Activated T-helper 1 cell treated with Interleukin-2 at 50 U/mL for 16 hours (primary cell): ENCODE measurements at places on chromosomes 1 and 21.

DNA sequence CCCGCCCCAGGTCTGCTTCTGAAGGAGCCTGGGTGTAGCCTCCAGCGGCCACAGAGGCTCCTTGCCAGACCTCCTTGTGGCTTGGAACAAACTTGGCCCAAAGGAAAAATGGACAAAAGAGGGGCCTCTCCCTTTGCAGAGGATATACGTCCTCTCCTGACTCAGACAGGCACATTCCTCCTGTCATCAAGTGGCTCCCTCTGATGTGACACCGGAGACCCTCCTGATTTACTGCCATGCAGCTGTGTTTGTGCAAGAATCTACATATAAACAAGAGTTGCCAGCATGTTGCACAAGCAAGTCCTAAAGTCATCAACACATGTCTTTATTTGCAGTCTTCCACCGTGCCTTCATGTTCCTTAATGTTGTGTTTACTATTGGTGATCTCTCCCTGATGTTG lies 54.1 kb upstream of the F3 start:
- DNase-seq: no peak

DNA sequence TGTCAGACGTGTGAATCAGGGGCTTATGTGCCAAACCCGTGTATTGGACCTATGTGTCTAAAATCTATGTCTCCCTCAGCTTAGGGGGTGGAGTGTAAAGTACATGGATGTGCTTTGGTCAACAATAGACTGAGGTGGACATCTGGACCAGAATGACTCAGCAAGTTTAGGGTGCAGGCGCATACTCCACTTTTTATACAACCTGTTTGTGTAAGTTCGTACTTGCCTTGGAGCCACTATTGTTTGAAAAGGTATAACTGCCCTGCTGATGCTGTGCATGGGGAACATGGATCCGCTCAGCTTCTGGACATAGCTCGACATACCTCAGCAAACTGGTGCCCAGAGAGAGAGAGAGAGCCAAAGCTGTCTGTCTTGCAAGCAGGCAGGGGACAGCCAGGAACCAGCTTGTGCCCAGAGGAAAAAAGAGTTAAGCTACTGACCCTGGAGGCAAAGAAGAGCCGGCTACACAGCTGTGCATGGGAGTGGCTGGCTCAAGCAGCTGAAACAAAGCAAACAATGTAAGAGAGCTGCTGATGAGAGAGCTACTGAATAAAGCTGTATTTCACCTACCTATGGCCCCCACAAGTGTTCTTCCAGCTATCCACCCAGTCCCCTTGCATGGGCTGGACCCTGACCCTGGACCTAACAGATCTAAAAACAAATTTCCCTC lies 41.2 kb downstream of the GJA5 start:
- no peak for DNase-seq

- no peak for DNase-seq
These were observed 135.6 kb downstream of the CYYR1 start for GRCh38 chr21:26437326-26438009.

- no peak for DNase-seq
These were observed 8.8 kb upstream of the ID3 start for GRCh38 chr1:23567996-23568607.

- no peak for DNase-seq
These were observed 15.8 kb downstream of the SMAP2 start for GRCh38 chr1:40389322-40389803.

- no peak for DNase-seq
These were observed 35.7 kb downstream of the ZMYND12 start for GRCh38 chr1:42420121-42420520.

DNA sequence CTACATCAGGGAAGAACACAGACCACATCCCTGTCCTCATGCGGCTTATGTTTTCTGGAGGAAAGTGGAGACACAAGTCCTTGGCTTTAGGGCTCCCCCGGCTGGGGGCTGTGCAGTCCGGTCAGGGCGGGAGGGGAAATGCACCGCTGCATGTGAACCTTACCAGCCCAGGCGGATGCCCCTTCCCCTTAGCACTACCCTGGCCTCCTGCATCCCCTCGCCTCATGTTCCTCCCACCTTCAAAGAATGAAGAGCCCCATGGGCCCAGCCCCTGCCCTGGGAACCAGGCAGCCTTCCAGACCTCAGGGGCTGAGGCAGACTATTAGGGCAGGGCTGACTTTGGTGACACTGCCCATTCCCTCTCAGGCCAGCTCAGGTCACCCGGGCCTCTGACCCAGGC lies 45.5 kb downstream of the TNNT2 start:
- no peak for DNase-seq

DNA sequence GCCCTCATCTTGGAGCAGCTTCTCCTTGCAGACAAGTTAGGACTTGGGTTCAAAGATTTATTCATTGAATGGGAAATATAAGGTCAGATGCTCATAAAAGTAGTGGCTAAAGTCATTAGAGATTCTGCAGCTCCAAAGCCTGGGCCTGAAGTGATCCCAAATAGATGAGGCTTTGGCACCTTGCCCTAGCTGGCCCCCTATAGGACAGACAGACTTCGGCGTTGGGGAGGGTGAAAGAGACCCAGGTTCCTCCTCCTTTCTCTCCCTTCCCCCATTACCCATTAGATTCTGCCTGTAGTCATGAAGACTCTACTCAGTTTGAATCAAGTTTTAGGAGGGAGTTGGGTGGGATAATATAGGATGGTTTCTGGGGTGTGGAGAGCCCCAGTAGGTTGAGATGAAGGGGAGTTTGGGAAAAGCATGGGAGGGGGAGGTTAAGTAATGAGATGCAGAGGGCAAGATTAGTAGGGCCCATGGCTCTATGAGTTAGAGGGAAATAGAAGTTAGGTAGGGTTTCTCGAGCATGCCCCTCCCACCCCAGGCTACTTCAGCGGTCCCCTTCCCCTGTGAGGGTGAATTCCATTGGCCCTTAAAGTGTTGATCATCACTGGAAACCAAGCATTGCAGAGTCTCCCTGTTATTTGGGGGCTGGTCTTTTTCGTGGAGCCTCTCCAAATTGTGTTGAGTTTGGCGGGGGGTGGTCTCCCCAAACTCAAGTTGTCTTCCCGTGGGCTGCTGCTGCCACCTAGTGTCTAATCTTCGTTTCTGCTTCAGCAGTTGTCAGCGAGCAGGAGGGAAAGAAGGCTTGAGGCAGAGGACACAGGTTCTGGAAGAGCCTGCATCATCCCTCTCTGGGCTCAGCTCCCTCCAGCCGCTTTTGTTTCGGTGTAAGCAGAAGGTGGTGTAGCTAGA lies 2.1 kb upstream of the AHDC1 start:
- peak; percentile 35 for DNase-seq

DNA sequence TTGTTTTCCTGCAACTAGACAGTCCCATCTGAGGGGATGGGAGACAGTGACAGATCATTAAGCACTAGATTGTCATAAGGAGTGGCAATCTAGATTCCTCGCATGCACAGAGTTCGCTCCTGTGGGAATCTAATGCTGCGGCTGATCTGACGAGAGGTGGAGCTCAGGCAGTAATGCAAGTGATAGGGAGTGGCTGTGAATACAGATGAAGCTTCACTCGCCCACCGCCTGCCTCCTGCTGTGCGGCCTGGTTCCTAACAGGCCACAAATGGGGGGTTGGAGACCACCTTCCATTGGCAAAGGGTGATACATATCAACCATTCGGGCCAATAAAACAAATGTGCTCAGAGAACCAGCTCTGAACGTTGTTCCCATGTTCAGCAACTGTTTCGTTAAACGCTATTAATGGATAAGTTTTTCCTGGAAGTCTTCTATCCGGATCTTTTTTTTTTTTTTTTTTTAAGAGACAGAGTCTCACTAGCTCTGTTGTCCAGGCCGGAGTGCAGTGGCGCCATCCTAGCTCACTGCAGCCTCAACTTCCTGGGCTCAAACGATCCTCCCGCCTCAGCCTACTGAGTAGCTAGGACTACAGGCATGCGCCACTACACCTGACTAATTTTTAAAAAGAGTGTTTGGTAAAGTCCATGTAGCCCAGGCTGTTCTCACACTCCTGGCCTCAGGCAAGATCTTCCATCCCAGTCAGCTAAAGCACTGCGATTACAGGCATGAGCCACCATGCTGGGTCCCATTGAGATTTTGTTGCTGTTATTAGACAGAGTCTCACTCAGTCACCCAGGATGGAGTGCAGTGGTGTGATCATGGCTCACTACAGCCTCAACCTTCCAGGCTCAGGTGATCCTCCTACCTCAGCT lies 8.7 kb upstream of the RSRP1 start:
- no peak for DNase-seq

GRCh38 chr1:53368314-53369033 lies 40.6 kb upstream of the LRP8 start:
- no peak for DNase-seq
